ENCODE measurements at places on chromosomes 16 and 17.
A peak's percentile ranks its signal among the peaks of the same experiment; 100 is the strongest.

DNA sequence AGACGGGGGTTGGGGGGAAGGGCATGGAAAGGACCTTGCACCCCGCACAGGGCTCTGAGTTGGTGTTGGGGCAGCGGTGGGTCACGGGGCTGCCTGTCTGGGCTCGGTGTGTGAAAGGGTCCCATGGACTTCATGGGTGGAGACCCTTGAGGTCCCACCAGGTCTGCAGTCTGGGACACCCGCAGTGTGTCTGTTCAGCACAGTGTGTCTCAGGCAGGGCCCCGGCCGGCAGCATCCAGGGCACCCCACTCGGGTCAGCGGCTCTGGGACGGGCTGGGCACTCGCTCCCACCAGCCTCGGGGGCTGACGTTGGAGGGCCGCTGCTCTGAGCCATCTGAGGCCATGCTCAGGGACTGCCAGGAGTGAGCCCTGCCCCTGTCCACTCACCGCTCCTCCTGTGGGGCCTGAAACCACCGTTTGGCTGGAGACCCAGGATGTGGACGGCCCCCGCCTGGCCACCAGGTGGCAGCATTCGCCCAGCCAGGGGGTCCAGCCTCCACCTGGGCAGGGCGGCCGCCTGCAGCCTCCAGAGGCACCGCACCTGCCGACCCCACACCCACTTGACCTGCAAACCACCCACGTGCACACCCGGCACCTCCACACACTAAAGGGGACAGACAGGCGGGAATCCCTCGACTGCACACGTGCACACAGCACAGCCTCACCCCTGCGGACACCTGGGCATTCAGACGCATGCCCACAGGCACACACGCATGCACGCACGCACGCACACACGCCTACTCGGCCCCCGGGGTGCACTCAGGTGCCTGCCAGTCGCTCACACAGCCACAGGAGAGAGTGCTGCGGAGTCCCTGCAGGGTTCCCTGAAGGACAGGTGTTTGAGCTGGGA lies 10.1 kb upstream of the ZFPM1 start:
- peak; percentile 55 for DNase-seq

DNA sequence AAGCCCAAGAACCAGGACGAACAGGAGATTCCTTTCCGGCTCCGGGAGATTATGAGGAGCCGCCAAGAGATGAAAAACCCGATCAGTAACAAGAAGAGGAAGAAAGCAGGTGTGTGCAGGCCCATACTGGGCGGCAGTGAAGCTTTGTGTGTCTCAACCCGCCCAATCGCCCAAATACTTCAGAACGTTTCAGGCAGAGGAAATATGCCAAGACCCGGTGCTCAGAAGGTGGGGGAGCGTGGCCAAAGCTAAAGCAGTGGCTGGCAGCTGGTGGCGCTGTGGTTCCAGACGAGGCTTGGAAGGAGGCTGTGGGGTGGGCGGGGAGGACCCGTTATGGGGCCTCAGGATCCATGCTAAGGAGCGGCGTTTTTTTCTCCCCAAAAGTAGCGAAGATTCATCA lies 1.2 kb downstream of the CCDC137 start:
- no peak for DNase-seq

DNA sequence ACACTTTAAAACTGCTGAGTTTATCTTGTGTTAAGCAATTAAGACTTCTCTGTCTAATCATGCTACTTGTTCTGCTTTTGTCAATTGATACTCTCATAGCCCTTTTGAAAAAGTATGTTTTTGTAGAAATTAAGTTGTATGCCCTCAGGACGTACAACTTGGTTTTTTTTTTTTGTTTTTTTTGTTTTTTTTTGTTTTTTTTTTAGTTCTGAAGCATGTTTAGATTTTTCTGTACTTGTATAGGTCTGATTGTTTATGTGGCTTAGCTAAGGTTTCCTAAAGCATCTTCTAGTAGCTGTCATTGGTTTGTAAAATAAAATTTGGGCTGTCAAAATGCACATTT lies 21.4 kb downstream of the HAPSTR1 start:
- no peak for DNase-seq

DNA sequence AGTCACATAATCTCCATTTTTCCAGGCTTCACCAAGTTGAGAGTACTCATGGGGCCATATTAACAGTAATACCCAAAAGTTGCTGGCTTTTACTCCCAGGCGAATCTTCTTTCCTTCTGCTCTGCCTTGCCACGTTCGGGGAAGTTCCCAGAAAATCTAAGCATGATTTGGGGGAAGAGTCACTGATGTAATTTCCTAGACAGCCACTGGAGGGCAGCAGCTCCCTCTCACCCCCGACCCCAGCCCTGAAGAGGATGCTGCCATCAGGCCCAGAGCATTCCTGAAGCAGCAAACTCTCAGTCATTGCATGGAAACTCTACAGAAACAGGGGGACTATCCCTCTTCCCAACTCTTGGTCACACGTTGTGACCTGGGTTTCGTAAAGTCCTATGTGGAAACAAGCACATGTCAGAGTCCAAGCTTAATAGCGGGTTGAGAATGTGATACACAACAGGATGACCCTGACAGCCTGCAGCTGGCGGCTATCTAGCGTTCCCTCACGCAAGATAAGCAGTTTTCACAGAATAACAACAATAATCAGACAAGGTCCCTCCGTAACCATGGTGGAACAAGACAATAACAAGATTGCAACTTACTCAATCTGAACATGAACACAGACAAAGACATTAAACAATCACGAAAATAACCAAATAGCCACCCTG lies 43.8 kb upstream of the DHX40 start:
- peak; percentile 42 for DNase-seq

- DNase-seq, result no peak
Measured at GRCh38 chr16:84553873-84554399, 49.5 kb upstream of the MEAK7 start.

DNA sequence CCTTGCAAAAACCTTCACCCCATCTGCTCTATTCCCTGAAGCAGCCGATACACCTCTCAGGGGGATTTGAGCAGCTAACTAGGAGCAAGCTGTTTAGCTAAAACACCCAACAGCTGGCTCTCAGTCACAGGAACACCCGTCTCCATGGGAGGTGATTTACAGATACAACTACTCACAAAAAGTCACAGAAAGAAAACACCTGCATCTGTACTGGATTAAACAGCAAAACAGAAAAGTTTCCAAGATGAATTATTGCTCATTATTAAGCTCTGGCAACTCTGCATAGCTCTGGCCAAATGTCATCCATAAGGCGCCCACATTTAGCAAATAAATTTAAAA lies 22.3 kb downstream of the GJC1 start:
- peak; percentile 88 for DNase-seq

DNA sequence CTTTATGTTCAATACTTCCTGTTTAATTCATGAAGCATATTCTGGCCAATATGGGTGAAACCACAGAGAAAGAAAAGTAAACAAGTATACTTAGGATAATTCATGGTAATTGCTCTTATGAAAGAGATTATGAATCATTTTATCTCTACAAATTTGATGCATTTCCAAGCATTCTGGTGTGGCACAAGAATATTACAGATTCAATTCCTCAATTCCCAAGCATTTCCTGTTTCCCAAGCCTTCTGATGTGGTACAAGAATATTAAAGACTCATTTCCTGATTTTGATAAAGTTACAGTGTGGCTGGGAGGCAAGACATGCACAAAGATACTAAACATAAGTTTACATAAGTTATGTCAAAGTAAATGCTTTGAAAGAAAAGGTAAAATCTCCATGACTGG lies 126.1 kb upstream of the NUDT7 start:
- DNase-seq, result peak; percentile 70

DNA sequence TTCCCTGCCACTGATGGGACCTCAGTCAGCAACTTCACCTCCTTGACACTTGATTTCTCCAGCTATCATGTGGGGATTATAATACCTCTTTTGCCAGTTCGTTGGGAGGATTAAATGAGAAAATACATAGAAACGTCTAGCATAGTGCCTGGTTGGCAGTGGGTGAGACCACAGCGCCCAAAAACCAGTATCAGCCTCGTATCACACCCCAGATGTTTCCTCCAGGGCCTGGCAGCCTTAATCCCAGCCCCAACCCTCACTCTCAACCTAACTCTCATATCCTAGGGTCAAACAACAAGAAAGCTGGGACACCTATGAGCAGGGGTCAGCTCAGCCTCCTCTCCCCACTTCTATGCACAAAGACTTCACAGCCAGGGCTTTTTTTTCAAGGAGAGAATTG lies 14.0 kb upstream of the C16orf78 start:
- no peak for DNase-seq

DNA sequence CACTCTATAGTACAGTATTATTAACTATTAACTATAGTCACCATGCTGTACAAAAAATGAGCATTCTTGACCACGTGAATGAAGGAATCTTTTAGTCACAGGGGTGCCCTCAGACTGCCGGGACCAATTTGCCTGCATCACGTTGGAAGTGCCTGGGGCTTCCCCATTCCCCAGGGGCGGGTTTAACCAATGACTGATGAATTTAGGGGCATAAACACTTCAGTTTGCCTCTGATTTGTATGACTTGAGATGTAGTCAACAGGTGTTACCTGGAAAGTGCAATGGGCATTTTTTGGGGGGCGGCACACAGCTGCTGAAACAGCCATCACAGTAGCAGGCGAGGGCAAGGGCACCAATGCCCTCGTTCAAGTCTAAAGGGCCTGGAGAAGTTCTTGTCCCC lies 8.7 kb upstream of the PYY start:
- no peak for DNase-seq

- no peak for DNase-seq
Measured at GRCh38 chr16:58456193-58456592, 43.8 kb upstream of the NDRG4 start.

- peak; percentile 33 for DNase-seq
Measured at GRCh38 chr16:77961814-77962213, 60.5 kb upstream of the CLEC3A start.

DNA sequence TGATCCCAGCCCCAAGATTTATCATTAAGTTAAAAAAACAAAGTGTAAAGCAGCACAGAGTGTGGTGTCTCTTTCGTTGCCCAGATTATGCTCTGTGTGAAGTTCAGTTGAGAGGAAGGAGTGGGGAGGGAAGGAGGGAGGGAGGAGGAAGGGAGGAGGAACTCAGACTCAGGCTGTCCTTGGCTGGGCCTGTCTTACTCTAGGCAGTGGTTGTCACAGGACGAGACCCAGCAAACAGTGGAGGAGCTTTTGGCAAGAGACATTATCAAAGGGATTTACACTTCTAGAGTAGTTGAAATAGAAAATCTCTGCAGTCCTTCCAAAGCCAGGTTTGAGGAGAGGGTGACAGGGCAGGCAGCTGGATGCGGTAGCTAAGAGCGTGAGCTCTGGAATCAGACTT lies 27.8 kb downstream of the KNOP1 start:
- no peak for DNase-seq

DNA sequence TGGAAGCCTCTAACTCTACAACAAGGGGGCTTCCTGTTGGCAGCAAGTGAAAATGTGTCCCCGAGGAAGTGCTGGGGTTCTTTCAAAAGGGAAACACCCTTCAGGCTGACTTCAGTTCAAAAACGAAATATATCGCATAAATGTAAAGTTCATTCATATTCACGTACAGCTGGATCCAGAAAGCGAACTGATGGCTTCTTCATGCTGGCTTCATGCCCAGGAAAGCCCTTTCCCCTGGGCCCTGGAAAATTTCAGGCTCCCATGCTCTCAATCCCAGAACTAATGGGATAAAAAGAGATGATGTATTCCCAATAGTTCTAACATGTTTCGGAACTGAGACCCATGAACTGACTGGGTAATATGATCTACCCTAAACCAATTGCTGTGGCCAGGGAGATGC lies 104.7 kb upstream of the CDH13 start:
- DNase-seq, result no peak

- no peak for DNase-seq
Measured at GRCh38 chr16:84853534-84853933, 33.7 kb downstream of the CRISPLD2 start.

DNA sequence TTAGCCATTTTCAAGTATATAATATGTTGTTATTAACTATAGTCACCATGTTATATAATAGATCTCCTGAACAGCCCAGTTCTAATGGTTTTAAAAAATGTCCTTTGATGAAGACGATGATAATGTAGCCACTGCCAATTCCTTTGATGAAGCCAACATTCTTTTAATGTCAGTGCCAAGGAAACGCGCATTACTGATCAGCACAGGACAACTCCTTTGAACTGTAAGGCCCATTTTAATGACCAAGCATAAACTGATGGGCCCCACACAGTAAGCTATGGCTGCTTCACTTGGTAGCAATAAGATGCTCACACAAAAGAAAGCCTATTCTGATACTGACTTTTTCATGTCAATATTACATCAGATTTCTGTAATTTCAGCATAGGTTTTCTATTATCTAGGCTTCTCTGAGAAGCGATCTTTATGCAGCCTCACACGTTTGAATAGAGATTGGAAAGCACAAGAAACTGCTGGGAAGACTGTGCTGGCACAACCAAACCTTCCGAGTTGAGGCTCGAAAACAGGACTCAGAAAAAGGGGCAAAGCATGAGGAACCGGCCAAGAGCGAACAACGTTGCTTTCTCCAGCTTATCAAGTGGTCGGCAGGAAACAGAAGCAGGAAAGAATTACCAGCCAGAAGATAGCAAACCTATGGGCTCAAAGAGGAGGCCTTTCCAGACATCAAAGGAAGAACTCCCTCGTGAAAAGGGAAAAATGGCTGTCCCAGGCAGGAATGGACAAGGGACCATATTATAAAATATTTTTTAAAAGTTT lies 19.4 kb downstream of the ERN1 start:
- no peak for DNase-seq

- peak; percentile 49 for DNase-seq
Measured at GRCh38 chr16:60729051-60729450, 1307.2 kb downstream of the CDH8 start.

DNA sequence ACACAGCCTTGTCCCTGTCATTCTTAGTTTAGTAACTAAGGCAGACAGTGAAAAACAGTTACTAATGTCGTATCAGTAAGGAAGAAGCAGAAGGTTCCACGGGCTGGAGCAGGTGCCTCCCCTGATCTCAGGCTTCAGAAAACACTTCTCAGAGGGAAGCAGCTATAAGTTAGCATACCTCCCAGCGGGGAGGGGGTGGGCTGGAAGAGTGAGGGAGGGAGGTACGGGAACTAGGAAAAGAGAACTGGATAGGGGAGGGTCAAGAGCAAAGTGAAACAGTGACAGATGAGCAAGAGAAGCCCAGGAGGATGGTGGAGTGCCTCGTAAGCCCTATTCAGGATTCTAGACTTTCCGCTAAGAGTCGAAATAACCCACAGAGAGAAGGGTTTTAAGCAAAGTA lies 186.3 kb upstream of the XYLT1 start:
- no peak for DNase-seq

DNA sequence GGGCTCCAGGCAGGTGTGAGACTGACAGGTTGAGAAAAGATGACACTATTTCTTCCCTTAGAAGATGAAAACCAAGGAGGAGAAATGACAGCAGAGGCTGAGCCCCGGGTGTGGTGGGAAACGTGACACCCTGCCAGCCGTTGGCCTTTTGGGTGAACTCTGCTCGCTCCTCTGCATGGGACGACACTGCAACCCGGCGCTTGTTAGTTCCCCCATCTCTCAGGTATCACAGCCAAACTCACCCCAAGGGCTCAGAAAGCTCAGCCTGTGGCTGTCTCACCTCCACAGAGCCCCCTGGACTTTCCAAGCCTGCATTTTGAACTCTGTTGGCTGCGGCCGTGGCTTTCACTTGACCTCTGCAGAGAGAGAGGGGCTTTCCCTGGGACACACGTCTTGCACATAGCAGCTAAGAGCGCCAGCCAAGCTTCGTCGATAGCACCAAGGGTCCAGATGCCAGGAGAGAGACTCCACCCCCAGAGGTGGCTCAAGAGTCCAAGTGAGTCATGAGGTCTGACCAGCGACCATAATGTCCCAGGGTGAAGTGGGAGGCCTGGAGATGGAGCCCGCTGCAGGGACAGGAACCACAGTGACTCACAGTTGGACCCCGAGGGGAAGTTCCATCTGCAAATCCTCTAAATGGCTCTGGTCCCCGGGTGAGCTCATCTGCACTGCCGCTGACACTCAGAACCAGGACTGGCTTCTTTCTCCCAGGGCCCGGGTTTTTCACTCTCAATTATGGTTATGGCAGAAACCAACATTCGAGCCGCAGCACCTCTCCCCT lies 301.9 kb downstream of the SOX9 start:
- peak; percentile 84 for DNase-seq
